Activated CD4-positive, alpha-beta T cell treated with anti-CD3 and anti-CD28 coated beads for 36 hours (primary cell): ENCODE measurements at places on chromosomes 12 and 14. TPM values are rescaled to one million over a fixed set of nuclear protein-coding genes. Genes with fewer than 3 reads are reported as not detected.

GRCh38 chr14:61803755-61804154, 41.5 kb downstream of the SNAPC1 start:
- peaks cover 2% of the 10 kb centered on the region for H3K4me1 ChIP-seq
- DNase-seq = no peak

GRCh38 chr12:29691161-29691854, 92.4 kb downstream of the TMTC1 start:
- no peak overlapping the region for H3K27ac ChIP-seq
- H3K4me1 ChIP-seq = no peaks in the 10 kb centered on the region
- no peak for DNase-seq

DNA sequence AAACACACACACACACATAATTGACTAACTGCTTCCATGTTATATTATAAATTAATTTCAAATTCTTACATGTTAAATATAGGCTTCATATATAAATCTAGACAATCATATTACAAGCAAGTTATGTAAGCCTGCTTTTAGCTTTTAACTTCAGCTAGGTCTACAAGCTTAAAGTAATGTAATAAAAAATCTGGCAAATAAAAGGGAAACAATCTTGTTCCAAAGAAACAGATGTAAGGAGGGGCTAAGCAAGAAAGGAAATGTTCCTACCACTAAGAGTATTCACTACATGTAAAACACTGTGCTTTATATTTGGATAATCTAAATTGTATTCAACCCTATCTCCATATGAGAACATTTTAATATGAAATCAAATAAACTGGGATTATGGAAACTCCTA, 110.4 kb downstream of the SLC6A15 start:
- no peak for DNase-seq
- no peak overlapping the region for H3K4me3 ChIP-seq
- no peaks in the 10 kb centered on the region for H3K4me1 ChIP-seq
- peaks cover 4% of the 10 kb centered on the region for H3K27me3 ChIP-seq
- H3K27ac ChIP-seq = no peak overlapping the region

DNA sequence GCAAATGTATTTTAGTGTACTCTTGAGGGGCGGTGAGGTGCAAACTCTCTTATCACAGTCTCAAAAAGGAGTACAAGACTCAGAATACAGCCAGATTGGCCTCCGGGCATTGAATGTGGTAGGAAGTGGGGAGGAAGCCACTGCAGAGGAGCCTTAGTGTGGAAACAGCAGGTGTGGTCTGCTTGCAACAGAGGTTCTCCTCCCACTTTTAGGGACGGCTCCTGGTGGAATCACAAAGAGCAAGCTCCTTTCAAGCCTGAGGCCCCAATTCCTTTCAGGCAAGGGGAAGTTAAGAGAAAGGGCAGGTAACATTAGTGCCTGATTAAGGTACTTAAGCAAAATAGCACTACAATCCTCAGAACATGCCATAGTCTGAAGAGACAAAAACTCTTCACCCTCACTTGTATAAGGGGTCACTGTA, 23.7 kb upstream of the SLC2A3 start:
- peaks cover 30% of the 10 kb centered on the region for H3K4me1 ChIP-seq
- H3K4me3 ChIP-seq = peak overlapping the region; percentile 86
- peak; percentile 60 for DNase-seq
- H3K36me3 ChIP-seq = peaks cover 9% of the 10 kb centered on the region

DNA sequence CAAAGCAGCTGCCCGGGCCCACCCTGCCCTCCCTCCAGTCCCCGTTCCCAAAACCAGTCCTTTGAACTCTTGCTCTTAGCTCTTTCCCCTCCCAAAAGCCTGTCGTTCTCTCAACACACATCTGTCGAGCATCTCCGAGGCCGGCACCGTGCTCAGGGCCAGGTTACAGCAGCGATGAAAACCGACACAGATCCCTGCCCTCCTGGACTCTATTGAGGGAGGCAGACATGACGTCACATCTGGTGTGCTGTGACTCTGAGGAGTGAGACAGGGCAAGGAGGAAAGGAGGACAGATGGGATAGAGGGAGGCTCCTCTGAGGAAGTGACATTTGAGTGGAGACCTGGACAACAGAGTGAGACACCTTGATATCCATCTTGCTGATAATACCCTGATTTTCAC, 34.6 kb upstream of the PWP1 start:
- H3K27me3 ChIP-seq = no peaks in the 10 kb centered on the region
- H3K36me3 ChIP-seq = no peaks in the 10 kb centered on the region
- no peak for DNase-seq
- no peaks in the 10 kb centered on the region for H3K4me1 ChIP-seq
- H3K4me3 ChIP-seq = no peak overlapping the region

DNA sequence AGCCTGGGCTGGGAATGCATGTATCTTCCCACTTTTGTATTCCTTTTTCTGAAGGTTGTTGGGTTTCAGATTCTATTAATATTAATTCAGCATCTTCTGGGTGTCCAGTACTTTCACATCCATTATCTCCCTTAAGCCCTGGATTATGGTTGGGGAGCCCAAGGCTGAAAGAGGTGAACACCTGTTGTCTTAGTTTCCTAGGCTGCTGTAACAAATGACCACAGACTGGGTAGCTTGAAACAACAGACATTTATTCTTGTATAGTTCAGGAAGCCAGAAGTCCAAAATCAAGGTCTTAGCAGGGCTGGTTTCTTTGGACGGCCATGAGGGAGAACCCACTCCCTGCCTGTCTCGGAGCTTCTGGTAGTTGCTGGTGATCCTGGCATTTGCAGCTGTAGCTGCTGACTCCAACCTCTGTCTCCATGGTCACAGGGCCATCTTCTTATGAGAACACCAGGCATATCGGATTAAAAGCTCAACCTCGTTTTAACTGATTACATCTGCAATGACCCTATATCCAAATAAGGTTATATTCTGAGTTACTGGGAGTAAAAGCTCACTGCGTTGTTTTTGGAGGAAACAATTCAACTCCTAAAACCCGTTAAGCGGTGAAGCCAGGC, 68.2 kb upstream of the CLMN start:
- H3K27ac ChIP-seq = no peak overlapping the region
- no peaks in the 10 kb centered on the region for H3K36me3 ChIP-seq
- peaks cover 7% of the 10 kb centered on the region for H3K27me3 ChIP-seq
- H3K4me3 ChIP-seq = no peak overlapping the region
- no peak for DNase-seq

DNA sequence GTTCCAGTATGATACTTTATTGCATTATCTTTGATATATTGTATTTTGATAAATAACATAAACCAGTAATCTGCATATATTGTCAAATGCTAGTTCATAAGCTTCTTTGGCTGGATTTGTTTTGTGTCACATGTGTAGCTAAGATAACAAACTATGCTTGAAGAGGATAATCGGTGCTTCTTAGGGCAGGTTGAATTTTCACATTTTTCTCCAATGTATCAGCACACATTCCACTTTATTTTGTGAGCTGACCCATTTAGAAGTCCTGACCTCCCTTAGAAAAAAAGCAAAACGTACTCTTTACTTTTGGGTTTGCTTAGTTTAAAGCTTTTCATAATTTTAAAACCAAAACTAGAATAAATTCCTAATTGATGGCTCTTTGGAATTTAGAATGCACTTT, 277.7 kb upstream of the DDHD1 start:
- no peak overlapping the region for H3K4me3 ChIP-seq
- H3K36me3 ChIP-seq = no peaks in the 10 kb centered on the region
- no peak for DNase-seq

DNA sequence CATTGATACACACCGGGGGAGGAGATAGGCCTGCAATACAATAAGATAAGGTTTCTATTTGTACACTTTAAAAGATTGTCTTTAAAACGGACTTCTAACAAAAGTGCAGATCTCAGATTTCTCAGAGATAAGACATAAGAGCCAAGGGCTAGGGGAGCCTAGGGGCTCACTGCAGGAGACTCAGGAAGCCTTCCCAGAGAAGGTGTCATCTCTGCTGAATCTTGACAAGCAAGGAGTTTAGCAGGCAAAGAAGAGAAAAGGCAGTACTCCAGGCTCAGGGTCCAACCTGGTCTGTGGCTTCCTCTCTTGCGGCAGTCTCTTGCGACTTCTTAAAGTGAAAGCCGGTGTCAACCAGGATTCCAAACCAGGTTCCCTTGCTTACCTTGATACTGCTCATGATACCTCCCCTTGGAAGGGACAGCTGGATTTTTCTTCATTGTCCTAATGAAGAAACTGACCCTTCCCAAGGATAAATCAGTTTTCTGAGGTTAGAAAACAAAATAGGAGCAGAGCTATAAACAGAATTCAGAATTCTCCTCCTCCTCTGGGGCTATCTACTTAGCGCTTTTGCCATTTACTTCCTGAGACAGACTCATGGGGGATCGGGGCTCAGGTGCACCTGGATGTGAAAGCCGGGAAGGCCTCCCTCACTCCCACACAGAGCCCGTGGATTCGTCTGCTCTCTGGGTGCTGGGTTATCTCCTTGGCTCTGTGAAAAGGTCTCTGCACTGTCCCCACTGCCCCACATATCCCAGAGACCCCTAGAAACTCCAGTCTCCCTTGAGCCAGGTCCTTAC, 1.7 kb upstream of the SCNN1A start:
- peaks cover 25% of the 10 kb centered on the region for H3K4me1 ChIP-seq
- peak overlapping the region; percentile 15 for H3K4me3 ChIP-seq
- DNase-seq = no peak
- H3K36me3 ChIP-seq = no peaks in the 10 kb centered on the region

BCL2L2 gene
- total RNA-seq = 1.2 TPM
